ENCODE measurements at places on chromosomes 12 and 14. TPM values are rescaled to one million over a fixed set of nuclear protein-coding genes. Genes with fewer than 3 reads are reported as not detected.
A peak's percentile ranks its signal among the peaks of the same experiment; 100 is the strongest.

- DNase-seq: no peak
Measured at GRCh38 chr12:26032290-26032689, 73.8 kb downstream of the RASSF8 start.

DNA sequence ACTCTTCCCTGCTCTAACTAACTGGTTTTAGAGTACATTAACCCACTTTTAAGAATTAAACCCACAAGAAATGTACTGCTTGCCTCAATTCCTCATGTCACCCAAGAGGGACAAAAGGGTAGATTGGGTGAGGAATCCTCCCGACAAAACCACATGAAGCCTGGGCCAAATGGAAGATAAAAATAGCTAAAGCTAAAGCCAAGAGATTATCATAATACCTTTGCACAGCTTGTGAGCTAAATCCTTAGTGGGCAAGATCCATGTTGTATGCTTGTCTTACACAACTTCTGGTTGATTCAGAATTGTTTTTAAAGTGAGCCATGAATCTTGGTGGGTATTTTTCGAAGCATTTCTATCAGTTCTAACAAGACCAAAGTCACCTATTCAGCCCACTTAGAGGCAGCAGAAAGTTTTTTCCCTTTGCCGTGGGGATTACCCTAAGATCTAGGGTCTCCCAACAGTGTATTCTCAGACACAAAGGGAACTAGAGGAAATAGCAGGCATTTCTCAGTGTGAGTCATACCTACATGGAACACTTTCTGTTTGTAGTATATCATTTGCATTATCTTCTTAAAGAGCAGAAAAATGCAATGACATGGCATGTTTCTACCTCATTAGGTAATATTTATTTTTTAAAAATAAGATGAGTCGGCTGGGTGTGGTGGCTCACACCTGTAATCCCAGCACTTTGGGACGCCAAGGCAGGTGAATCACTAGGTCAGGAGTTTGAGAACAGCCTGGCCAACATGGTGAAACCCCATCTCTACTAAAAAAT lies 616.6 kb downstream of the KCNH5 start:
- no peak for DNase-seq

DNA sequence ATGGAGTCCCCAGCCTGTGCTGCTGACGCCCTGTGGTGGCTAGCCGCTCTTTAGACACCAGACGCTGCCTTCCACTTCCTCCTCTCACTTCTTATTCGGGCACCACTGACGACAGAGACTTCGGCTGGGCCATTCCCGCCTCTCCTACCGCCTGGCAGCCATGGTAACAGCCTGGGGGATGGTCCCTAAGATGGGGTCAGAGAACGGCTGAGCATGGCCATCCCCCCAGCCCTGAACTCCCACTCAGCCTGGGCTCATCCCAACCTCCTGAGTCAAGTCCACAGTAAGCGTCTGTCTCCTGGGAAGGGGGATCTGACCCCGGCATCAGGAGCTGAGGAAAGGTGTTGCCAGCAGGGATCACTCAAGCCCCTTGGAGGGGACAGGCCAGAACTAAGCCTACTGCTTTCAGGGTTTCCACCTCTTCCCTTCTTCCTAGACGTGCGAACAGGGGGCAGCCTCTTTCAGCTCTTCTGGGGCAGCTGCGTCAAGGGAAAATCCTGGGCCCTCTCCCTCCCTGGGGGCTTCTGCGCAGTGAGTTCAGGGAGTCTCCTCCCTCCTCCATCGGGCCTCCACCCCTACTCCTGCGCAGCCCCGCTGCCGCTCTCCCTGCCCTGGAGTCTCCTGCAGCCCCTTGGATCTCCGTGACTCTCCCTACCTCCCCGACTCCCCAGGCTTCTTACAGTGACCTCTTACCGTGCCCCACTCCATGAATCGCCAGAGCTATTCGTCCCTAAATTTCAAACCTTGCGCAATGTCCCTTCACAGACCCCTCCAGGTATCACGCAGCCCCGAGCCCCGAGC lies 643 bp upstream of the TAMALIN start:
- peak; percentile 93 for DNase-seq

DNA sequence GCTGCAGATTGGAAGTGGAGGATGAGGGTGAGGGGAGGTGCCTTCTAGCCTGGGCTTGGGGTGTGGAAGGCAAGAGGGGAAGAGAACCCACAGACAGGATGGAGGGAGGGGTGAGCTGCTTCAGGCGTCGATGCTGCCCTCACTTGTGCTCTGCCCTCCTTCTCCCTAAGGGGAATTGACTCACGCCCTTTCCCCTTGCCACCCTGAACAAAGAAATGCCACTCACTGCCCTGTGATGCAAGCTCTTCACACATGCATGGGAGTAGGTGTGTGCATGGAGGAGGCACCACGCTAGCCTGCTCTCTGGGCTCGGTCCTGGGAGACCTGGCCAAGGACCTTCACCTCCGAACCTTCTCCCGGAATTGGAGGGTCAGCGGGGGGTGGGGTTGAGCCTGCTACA lies 35.7 kb upstream of the PRMT8 start:
- DNase-seq: no peak

- DNase-seq: no peak
Measured at GRCh38 chr12:114275086-114275485, 130.9 kb downstream of the TBX5 start.

DNA sequence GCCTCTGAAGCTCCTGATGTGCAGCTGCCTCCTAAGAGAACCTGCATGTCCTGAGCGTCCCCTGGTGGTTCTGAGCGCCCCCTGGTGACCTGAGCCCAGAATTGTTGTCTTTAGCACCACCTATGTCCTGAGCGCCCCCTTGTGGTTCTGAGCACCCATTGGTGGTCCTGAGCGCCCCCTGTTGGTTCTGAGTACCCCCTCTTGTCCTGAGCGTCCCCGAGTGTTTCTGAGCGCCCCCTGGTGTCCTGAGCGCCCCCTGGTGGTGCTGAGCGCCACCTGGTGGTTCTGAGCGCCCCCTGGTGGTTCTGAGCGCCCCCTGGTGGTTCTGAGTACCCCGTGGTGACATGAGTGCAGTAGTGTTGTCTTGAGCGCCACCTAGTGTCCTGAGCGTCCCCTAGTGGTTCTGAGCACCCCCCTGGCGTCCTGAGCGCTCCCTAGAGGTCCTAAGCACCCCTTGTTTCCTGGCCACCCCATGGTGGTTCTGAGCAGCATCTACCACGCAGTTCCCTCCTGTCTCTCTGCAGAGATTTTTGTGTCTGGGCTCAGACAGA lies 782.5 kb downstream of the TMEM121 start:
- peak; percentile 85 for DNase-seq

DNA sequence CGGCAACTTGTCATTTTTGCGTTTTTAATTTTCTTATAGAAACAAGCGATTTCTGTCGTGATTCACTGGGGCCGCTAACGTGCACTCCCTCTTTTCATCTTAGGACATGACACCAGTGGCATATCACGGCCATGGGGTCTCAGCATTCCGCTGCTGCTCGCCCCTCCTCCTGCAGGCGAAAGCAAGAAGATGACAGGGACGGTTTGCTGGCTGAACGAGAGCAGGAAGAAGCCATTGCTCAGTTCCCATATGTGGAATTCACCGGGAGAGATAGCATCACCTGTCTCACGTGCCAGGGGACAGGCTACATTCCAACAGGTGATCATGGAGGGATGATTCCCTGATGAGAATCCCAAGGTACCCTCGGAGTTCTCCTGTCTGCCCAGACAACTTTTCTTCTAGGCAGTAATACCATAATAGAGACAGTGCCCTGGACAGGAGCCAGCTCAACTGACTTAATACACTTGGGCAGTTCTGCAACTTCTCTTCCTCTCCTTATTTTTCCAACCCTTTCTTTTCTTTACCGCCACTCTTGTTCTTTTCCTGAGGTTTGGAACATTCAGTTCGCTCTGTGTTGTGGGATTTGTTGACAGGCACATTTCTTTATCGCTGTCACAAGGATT lies 821 bp downstream of the TMEM106C start:
- DNase-seq: peak; percentile 74

DNA sequence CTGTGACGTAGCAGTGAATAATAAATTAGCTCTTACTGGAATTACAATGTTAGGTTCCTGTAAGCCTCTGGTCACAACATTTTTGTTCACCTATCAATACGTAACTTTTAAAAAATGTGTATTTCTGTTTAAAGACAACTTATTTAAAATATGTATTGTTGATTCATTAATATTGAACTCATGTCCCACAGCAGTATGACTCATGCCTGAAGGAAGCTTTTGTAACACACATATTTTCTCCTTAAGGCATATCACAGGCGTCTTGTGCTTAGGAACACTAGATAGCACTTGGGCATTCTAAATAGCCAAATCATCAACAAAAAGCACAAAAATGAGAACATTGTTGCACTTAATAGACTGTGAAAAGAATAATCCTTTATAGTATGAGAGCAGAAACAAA lies 92.5 kb downstream of the GPHN start:
- no peak for DNase-seq

DNA sequence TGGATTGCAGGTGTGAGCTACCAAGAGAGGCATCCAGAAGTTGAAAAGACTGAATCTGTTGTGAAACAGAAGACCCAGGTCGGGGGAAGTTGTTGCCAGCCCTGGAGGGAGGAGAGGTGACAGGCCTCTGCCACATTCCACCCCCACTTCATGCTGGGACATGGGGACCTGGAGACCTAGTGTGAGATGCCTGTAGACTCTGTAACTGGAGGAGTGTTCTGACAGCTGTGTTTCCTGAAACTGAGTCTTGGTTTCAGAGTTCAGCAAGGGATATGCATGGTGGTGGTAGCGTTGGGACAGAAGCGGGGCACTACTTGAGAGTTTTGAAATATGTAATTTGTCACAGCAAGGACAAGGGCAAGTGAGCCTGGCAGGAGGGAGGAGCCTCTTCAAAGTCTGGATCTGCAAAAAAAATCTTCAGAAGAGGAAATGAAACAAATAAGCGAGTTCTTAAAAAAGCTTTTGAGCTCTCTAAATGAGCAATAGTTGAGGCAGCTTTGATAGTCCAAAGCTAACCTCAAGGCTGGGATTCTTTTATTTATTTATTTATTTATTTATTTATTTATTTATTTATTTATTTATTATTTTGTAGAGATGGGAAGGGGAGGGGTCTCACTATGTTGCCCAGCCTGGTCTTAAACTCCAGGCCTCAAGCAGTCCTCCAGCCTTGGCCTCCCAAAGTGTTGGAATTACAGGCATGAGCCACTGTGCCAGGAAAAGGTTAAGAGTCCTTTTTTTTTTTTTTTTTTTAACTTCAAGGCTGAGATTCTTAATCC lies 58.9 kb upstream of the EEA1 start:
- DNase-seq: no peak

DNA sequence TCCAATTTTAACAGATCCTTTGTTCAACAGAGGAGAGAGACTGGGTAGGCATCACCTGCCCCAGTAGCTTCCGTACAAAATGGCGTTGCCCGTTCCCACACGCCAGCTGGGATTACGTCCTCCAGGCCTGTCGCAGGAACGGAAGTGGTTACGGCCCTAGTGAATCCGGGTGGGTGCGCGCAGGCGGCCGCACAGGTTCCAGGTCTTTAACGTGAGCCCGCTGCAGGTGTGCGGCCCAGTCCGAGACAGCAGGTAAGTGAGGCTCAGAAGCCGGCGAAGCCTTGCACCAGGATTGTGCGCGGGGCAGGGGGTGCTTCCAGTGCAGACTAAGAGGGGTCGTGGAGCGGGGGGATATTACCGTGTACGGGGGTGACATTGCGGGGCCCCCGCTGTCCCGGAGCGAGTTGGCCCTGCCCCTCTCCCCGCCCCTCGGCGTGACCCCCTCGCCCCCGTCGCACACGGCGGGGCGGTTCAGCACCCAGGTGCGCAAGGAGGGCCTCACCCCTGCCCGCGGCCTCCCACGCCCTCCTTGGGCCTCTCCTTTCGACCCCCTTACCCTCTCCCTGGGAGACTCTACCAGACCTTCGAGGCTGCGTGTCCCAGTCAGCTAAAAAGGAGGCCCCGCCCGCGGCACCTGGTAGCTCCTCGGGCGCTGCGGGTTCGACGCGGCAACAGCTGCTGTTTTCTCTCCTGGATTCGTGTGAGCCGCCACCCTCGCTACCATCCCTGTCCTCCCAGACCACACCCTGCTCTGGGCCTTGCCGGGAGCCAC lies at the start of gene EXD2:
EXD2 (plus strand) TSS at position 159 of the 772 bp plus-strand sequence. CDS start 17,973 bp downstream, outside the sequence.
- DNase-seq: peak; percentile 93

GRCh38 chr12:3973269-3973884 lies 100.2 kb upstream of the PARP11 start:
- no peak for DNase-seq

- DNase-seq: no peak
Measured at GRCh38 chr14:59925797-59926196, 5.9 kb downstream of the LRRC9 start.

DNA sequence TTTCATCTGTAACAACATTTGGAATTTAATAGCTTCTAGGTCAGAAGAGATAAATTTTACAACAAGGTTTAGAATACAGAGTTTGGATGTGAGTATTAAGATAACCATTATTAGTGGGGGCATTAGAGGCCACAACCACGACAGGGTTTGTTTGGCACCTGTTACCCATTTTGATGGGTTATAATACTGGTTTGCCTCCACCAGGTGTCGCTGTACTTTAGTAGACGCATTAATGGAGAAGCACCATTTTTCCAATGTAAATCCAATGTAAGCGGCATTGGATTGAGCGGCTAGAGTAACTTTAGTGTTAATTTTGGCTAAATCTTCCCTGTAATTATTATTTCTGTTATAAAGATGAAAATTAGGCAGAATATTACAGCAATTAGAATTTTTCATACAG lies 136.2 kb downstream of the SLCO1B3 start:
- DNase-seq: no peak

DNA sequence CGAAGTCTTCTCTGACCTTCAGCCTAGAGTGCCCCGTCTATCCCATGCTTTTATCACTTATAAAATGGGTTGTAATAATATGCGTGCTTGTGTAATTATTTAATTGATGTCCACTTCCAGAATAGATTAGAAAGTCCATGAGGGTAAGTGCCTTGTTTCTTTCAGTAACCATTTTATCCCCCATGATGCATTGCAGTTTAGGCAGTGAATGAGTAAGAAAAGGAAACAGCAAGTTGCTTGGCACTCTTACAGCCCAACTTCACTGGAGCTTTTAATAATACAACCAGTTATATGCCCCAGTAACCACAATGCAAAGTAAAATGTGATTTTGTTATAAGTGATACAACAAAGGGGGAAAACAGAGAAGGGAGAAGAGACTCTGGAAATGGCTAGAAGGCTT lies 287.3 kb downstream of the MED13L start:
- DNase-seq: no peak

DNA sequence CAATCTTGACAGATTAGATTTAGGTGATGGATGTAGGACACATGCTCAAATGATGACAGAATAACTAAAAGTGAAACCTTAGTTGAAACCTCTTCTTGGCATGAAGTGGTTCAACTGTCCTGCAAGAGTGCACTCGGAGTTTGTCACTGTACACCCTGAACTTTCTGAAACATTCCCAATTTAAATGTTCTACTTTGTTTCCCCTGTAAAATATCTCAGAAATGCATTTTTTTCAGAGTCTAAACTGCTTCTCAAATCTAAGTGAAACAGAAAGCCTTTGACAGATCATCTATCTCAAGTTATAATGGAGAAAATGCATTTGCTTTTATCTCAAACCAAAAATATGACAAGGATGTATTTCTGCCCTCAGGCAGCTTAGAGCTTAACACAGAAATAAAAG lies 66.0 kb downstream of the BHLHE41 start:
- no peak for DNase-seq

The BLOC1S1 gene
- 282 TPM for polyA plus RNA-seq

The NRXN3 gene
- polyA plus RNA-seq: 0.22 TPM

The MSI1 gene
- polyA plus RNA-seq: 0.03 TPM

The SLC38A4 gene
- 0.10 TPM for polyA plus RNA-seq

The TAS2R9 gene
- polyA plus RNA-seq: not detected

Measured in spleen (tissue), 13 donors.